Hematopoietic multipotent progenitor cell treated with erythropoietin and hydrocortisone succinate and interleukin-3 and kit ligand, for 6 days (in vitro differentiated cells): ENCODE measurements at places on chromosomes 3 and 15.

- no peak for DNase-seq
Observed at GRCh38 chr3:94071713-94072284, 8.9 kb downstream of the NSUN3 start.

GRCh38 chr3:13028010-13028821 lies 45.0 kb downstream of the IQSEC1 start:
- DNase-seq, result no peak

- DNase-seq, result no peak
Observed at GRCh38 chr3:129081503-129081902, 20.9 kb downstream of the GP9 start.

DNA sequence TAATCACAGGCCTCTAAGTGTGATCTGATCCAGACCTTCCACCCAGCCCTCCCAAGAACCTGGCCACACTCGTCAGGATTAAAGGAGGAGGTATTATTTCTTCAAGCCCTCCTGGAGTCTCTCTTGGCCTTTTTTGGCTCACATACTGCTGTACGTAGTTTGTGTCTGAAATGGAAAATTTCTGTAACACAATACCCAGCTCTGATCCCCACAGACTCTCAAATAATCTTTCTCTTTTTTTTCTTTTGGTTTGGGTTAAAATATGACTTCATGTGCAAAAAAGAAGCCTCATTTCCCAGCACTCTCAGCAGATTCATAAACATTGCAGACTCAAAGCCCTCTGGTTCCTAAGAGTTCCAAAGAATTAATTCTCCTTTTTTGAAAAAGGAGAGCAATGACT lies 96.5 kb upstream of the PHLDB2 start:
- no peak for DNase-seq

DNA sequence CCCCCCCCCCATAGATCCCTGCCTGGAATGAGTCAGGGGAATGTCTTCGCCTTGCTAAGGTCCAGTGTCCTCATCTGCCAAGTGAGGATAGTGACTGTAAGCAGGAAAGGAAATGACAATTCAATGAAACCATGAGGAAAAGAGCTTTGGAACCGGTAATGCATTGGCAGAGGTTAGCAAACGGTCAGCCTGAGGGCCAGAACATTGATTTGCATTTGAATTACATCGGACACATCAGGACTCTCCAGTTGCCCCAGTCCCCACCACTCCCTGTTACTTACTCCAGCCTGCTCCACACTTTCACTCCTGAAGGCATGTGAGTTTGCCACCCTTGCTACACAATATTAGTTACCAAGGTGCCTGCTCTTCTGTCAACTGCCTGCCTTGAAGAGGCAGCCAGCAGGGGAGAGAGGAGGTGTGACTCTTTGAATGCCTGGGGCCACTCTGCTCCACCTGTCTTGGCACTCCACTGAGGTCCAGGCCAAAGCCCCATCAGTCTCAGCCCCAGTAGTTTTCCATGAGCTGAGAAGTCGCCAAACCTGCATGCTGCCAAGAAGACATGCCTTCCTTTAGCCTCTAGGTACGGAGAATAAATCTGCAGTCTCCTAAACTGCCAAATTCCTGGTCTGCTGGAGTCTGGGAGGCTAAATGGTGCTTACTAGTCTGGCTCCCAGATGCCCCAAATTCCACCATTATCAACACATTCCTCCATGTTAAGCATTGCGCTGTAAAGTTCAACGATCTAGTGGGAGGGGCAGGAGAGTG lies 191.7 kb upstream of the TLE3 start:
- DNase-seq, result no peak

GRCh38 chr3:29922992-29923746 lies 642.3 kb downstream of the RBMS3 start:
- DNase-seq, result no peak

DNA sequence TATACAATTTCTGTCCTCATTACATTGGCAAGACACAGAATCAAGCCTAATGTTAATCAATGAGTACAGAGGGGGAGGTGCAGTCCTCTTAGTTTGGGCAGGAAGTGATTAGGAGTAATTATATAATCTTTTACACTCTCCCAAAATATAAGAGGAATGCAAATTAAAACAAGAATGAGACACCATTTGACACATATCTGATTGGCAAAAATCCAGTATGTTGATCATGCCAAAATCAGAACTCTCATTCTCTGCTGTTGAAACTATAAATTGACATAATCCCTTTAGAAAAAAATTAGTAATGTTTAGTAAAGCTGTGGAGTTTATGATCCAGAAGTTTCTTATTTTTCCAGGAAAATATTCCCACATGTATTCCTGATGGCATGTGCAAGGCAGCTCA lies 373.4 kb downstream of the EPHA6 start:
- no peak for DNase-seq

- no peak for DNase-seq
Observed at GRCh38 chr15:70609889-70610288, 153.5 kb downstream of the UACA start.

GRCh38 chr3:37141676-37142075 lies 32.7 kb downstream of the LRRFIP2 start:
- DNase-seq, result no peak

GRCh38 chr3:98885851-98886250 lies 15.6 kb downstream of the DCBLD2 start:
- DNase-seq, result no peak

- DNase-seq, result no peak
Observed at GRCh38 chr15:59099162-59099685, 5.7 kb upstream of the CCNB2 start.

DNA sequence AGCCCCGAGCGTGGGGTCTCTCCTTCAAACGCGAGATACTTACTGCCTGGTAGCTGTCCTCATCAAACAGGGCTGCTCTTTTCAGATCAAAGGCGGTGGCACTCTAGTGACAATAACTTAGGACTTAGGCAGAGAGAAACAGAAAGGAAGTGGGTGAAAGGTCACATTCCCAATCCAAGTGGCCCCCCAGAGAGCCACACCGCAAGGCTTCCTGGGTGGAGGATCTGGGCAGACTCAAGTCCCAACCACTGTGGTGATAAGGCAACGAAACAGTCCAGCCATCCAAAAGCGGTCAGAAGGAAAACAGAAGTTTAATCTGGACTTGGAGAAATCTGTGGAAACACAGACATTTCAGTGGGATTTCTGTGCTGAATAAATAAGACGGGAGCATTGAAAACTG lies 227.2 kb downstream of the ADAMTS17 start:
- no peak for DNase-seq

GRCh38 chr3:46667657-46668056 lies 25.8 kb downstream of the ALS2CL start:
- DNase-seq, result no peak

GRCh38 chr3:22745321-22745720 lies 457.8 kb upstream of the UBE2E2 start:
- no peak for DNase-seq

DNA sequence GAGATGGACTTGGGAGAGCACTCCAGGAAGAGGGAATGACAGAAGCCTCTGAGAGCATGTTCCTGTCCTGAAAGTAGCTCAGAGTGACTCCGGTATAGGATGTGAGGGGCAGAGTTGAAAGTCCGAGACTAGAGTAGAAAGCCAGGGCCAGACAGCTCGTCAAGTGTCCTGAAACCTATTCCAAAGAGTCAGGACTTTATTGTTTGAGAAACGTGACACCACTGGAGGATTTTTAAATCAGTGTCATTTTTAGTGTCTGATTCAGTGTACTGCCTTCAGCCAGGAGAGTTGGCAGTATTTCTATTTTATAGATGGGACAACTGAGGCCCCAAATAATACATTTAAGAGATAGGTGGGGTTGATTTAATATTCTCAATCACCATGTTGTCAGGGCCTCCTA lies 1.6 kb upstream of the RBMS3 start:
- DNase-seq, result no peak
